ENCODE measurements at places on chromosomes 6 and 20.

- no peak for ATAC-seq
Observed at GRCh38 chr6:18102783-18103509, 19.5 kb downstream of the NHLRC1 start.

DNA sequence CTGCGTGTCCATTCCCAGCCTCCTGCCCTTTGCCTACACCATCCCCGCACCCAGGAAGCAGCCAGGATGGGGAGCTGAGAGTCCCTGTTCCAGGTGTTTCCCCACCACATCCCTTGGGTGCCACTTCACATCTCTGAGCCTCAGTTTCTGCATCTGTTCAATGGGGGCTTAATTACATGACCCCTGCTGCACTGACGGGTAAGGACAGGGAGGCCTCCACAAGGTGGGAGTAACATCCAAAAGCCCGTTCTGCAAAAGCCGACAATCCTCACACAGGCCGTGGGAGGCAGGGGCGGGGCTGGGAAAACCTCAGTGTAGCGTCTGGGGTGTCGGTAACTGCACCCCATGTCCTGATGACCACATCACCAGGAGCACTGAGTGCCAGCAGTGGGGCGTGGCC lies 41.3 kb downstream of the GRM4 start:
- ATAC-seq: no peak

- ATAC-seq: no peak
Observed at GRCh38 chr6:142501795-142502194, 200.0 kb downstream of the ADGRG6 start.

GRCh38 chr20:34420146-34420545 lies 57.1 kb downstream of the ITCH start:
- ATAC-seq: no peak

DNA sequence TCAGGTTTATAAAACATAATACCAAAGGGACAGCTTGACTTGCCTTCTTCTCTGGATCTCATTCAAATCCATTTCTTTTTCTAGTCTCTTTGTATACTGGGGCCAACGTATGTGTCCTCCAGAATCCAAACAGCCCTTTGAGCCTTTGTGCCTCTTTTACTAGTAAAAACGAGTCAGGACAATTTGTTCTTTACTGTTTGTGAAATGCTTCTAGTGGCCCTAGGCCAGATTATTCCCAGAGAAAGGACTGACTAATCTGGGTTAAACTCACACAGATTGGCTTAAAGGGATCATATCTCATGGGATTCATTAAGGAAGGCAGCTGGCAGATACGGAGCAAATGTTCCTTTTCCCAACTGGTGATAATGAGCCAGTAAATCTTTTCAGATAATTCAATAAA lies 32.1 kb upstream of the MANEA start:
- ATAC-seq: no peak

- no peak for ATAC-seq
Observed at GRCh38 chr6:14811775-14812428, 434.0 kb upstream of the JARID2 start.

GRCh38 chr6:156840136-156840535 lies 63.0 kb downstream of the ARID1B start:
- no peak for ATAC-seq

- ATAC-seq: no peak
Observed at GRCh38 chr6:138572167-138572875, 73.0 kb upstream of the NHSL1 start.

- no peak for ATAC-seq
Observed at GRCh38 chr6:36686668-36687513, 8.4 kb downstream of the CDKN1A start.

DNA sequence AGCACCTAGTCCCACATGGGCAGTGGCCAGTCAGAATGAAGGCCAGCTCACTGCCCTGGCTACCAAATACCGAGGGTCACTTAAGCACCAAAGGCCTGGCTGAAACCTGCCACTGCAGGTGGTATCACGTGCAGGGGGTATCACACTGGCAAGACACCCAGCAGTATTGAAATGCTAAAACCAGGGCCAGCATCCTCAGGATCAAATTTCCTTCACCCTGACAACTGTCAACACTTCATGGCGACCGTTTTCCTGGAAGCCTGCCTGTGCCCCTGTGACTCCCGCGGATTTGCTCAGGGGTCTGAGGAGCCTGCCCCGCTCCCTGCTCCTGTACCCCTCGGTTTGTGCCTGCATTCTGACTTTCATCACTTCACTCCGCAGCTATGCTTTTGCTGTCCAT lies 151.1 kb downstream of the TTLL2 start:
- no peak for ATAC-seq
